ENCODE measurements at places on chromosomes 12 and 14.
A peak's percentile ranks its signal among the peaks of the same experiment; 100 is the strongest.

GRCh38 chr14:91910196-91910595 is 37.3 kb downstream of the FBLN5 start:
- no peak for DNase-seq

DNA sequence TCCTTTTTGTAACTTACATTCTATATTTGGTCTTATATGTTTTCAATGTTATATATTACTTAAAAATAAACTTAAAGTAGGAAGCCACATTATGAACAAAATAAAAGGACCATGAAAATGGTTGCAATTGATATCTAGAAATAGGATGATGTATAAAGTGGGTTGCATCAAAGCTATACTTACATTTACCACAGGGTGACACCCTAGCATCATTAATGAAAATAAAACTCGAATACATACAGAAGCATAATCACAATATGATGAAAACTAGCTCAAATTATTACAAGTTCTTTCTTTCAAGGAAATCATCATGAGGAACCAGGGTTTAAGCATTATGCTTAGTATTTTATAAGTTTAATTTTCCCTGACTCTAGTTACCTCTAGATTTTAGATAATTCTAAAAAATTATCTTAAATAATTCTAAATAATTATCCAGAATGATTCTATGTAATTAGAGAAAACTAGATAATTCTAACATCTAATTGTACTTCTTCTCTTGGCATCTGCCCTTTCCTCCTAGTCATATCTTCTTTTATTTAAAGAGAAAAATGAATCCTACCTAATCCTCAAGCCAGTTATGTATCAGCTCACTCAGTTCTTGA is 31.2 kb downstream of the TAS2R7 start:
- DNase-seq: peak; percentile 62

DNA sequence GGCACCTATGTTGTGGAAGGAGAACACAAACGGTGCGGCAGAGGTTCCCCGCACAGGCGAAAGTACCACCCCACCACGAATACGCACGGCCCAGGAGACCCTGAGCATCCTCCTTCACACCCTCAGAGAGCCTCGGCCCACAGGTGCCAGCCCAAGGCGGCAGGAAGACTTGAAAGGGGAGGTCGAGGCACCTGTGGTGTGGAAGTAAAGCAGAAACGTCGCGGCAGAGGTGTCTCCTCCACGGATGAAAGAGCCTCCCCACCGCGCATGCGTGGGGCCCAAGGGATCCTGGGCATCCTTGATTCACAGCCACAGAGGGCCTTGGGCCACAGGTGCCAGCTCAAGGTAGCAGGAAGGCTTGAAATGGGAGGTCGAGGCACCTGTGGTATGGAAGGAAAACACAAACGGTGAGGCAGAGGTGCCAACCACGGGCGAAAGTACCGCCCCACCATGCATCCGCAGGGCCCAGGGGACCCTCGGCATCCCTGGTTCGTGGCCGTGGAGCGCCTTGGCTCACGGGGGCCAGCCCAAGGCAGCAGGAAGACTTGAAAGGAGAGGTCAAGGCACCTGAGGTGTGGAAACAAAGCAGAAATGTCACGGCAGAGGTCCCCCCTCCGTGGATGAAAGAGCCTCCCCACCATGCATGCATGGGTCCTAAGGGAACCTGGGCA is 380.1 kb downstream of the ALG10 start:
- DNase-seq: no peak

DNA sequence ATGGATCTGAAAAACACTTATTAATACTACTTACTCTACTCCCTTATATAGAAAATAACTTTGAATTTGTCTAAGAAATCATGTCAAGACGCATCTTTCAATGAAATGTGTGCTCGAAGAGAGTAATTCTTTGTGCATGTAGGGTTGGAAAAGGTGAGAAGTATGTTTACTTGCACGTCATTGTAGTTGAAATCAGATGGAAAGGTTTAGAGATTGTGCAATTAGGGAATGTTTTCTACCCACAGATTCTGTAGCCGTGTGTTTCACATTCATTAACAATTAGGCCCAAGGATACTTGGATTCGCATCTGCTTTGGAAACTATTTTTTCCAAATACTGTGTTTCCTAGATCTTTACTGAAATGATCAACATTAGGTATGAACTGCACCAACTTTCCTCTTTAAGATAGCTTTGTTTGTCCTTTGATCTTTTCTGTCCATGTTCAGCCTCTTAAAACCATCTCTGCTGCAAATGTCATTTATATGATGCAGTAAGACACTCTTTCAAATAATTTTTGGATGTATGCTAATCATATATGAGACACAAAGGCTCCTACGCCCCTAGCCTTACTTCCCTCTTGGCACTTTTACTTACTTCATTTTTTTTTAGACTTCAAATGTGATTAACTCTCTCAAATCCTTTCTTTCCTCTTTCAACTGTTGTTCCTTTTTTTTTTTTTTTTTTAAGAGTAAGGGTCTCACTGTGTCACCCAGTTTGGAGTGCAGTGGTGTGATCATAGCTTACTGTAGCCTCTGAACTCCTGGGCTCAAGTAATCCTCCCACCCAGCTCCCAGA is 58.0 kb upstream of the PSMA6 start:
- peak; percentile 24 for DNase-seq

DNA sequence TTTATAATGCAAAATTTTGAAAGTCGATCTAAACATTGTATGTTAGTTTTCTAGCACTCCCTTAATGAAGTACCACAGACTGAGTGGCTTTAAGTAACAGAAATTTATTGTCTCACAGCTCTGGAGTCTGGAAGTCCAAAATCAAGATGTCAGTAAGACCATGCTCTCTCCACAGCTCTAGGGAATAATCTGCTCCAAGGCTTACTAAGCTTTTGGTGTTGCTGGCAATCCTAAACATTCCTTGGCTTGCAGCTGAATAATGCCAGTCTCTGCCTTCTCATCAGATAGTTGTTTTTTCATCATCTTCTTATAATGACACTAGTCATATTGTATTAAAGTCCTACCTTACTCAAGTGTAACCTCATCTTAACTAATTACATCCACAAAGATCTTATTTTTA is 102.2 kb downstream of the RASSF9 start:
- peak; percentile 16 for DNase-seq

DNA sequence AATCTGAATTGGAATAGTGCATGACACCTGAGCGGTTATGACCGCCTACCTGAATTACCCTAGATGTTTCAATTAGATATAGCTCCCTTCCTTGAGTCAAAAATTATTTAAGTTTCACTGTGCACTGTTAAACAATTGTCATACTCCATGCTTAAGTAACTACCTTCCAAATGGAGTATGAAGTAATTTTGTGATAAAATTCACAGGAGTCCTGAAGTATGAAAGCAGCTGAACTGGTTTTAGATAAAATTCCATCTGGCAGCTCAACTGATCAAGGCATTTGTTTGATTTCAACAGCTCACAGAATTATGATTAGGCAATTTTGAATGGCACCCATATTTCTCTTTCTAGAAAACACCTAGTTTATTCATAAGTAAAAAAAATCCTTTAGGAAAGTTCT is 19.5 kb downstream of the PRICKLE1 start:
- no peak for DNase-seq

DNA sequence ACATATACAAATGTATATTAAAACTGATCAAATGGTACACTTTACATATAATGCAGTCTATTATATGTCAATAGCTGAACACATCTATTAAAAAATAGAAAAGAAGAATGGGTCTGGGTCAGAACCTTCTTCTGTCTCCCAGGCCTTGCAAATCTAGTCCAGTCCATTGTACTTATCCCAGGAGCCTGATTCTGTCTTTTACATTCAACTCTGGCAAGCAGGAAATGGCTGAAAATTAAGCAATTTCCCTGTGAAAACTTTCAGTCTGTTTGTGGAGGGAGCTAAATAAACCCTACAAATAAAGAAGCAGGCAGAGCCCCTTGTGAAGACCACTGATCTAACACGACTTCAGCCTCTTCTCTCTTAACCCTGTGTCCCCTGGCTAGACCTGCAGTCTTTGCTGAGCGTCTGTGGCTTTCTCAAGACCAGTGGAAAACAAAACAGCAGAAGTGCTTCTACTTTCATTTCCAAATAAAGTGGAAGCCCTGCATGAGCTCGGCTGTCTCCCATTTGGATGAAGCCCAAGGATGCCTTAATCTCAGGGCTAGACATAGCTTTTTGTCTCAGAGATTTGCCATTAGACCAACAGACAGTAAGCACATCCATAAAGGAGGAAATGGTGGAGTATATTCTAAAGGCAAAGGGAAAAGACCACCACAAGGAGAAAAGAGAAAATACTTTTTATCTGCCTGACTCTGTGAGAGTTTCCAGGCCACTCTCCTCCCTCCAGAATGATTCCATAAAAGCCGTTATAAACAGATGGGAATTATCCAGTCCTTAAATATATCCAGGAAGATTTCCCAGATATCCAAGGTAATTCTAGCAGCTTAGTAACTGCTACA is 48.2 kb downstream of the CRACR2A start:
- DNase-seq: peak; percentile 69

- no peak for DNase-seq
Observed at GRCh38 chr12:28456934-28457710, 266.9 kb downstream of the CCDC91 start.

DNA sequence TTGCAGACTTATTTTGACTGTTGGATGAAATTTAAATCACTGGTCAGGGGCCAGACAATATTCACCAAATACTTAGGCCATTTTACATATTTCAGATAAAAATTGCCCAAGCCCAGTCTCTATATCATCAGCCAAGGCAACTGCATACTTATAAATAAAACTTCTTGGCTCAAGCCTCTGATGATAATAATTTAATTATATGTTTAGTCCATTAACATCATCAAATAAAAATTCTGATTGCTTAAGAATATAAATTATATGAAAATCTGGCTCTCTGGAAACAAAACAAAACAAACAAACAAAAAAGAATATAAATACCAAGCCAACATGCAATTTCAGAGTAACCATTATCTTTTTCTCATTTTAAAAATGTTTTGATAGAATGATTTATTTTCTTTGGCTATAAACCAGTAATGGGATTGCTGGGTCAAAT is 165.2 kb downstream of the BTG1 start:
- DNase-seq: peak; percentile 60

DNA sequence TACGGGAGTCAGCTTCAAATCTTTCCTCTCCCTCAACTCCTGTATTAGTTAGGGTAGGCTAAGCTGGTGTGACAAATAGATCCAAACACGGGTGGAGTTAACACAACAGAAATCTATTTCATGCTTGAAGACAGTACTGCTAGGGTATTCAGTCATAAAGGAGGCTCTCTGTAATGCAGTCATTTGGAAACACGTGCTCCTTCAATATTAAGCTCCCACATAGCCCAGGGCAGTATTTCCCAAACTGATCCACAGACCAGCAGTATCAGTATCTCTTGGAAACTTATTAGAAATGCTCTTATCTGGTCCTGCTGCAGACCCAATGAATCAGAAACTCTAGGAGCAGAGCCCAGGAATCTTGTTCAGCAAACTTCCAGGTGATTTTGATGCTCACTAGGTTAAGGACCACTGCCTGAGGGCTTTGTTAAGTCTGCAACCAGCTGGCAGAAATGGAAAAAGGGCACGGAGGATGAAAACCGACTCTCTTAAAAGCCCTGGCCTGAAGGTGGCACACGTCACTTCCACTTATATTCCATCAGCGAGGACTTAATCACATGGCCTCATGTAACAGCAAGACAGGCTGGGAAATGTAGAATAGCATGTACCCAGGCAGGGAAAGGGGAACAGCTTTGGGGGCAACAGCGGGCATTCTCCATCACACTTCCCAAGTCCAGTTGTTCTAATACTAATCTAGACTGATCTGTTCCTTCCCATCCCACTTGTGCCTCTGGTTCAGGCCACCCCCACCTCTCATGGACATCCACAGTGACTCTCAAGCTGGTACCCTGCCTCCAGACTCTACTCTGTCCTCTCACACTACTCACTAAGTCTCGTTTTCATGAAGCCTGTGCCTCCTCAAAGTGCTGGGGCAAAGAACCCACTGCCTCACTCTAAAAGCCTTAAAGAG is 38.2 kb upstream of the RIC8B start:
- peak; percentile 7 for DNase-seq

DNA sequence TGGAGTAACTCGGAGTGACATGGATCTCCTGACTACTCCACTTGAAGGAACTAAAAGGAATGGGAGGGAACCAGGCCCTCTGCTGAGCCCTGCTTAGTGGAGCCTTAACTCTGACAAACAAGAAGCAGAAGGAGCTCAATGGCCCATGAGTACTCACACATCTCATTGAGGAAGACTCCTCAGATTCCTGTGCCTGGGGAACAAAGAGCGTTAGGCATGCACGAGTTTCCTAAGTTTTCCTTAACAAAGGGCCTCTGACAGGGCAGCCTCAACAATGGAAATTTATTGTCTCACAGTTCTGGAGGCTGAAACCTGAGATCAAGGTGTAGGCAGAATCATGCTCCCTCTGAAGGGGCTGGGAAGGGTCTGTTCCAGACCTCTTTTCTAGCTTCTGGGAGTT is 185.7 kb upstream of the NTF3 start:
- no peak for DNase-seq

GRCh38 chr14:77007183-77007974 is 21.1 kb downstream of the IRF2BPL start:
- no peak for DNase-seq

DNA sequence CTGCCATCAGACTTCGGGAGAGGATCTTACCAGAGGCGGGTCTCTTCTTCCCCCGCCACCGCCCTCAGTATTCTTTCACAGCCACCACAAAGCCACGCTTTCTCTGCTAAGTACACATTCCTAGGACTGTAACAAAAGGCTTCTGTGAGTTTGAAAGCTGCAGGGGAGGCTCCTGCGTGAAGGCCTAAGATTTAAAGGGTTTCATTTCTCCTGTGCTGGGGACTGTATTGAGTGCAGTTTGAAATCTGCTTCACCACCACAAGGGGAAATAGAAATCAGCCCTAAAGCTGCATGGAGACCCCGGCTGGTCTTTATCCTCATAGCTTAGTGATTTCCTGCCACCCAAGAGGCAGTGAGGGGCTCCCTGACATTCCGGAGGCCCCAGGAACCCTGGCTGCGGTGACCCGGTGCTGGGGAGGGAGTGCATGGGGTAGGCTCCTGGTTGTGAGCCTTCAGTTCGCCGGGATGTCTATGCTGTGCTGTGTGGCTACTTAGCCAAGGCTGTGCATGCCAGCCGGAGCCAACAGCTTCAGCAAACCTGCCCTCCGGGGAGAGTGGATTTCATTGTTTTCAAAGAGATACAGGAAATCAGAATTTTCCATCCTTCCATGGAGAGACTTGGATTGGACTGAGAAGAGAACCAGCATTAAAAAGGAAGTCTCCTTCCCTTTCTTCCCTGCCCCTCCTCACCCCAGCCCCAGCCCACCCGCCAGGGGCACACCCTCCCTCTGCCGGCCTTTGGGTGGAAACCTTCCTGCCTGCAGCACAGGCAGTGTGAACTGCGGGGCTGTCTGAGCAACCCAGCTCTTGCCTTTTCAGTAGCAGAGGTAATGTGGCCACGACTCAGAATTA is 163.3 kb downstream of the ETV6 start:
- DNase-seq: peak; percentile 25

GRCh38 chr14:105042813-105043212 is 21.9 kb upstream of the CDCA4 start:
- no peak for DNase-seq

- no peak for DNase-seq
Observed at GRCh38 chr12:26938701-26939062, 412 bp downstream of the FGFR1OP2 start.

- peak; percentile 43 for DNase-seq
Observed at GRCh38 chr12:80413462-80413861, 30.6 kb upstream of the PTPRQ start.

All from cardiac fibroblast (primary cell).